ENCODE measurements at places on chromosomes 12 and 14.

GRCh38 chr14:93862265-93862664, 64.9 kb upstream of the FAM181A start:
- no peak for DNase-seq

DNA sequence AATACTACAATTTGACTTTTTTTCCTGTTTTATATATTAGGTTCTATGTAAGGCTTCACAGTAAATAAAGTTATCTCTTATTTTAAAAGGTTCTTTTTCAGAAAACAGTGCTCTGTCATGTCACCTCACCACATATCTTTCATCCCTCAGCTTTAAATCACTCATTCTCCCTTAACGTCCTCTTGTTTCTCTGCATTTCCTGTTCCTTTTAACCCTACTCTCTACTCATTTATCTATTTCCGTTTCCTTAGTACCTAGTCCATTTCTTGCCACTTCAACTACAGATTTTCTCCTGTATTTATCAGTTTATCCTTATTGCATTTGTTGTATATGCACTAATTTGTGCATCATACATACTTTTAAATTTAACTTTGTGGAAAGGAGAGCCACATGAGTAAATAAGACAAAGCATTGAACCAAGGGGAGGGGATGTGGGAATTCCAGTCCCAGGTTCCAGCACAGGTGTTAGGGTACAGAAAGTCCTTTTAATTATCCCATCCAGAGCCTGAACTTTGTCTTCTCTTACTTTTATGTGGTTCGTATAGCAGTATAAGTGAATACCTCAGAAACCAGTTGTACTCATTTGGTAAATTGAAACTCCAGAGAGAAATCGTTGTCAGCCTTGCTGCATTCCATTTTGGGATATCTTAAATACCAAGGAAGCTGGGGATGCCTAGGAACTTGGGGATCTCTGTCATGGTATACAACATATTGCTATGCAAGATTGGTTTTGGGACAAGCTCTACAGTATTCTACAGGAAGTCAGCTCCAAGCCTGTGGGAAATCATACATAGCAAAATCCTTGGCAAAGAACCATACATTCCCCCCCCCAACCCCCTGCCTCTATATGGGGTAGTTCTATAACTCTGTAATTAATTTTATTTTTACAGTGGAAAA, 120.5 kb downstream of the DIP2B start:
- DNase-seq = no peak

GRCh38 chr12:101823891-101824290, 6.9 kb downstream of the GNPTAB start:
- DNase-seq = peak; percentile 42

DNA sequence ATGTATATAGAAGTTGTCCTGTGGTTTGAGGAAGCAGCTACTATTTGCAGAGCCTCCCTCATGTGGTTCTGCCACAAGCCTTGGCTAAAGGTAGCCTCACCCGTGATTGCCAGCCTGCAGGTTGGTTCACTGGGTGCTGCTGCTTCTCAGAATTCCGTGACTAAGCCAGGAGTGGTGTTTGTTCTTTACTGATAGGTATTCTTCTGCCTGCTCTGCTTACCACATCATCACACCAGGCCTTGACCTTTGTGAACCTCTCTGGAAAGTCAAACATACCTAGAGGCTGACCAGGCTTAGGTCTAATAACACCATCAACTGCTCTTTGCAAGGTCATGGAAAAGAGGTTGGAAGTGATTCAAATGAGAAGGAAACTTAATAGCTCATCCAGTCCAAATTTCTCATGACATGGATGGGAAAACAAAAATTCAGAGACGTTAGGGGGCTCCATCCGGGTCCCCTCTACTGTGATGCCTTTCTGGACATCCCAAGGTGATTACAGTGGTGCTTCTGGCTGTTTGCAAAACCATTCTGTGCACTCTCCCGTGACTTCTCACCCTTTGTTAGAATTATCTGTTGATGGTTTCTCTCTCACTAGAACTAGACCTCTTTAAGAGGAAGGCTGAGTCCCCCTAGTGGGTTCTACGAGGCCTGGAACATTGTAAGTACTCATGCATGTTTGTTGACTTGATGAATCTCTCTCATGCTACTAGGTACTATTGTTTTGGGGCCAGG, 8.5 kb upstream of the SOCS2 start:
- DNase-seq = no peak

DNA sequence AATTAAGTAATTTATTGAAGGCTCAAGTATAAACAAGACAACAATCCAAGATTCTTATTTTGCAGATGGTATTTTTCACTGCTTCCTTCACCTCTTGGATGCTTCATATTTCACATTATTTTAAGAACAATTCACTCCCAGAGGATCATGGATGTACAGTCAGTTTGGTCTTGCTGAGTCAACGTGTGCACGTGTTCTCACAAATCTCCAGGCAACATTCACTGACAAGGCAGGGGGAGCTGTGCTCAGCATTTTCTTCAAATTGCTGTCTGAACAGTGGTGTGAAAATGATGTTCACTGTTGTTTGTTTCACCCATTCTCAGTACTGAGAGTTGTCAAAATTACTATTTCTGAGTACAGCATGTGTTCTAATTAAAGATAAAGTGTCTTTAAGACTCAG, 118.3 kb upstream of the SLC38A4 start:
- no peak for DNase-seq

DNA sequence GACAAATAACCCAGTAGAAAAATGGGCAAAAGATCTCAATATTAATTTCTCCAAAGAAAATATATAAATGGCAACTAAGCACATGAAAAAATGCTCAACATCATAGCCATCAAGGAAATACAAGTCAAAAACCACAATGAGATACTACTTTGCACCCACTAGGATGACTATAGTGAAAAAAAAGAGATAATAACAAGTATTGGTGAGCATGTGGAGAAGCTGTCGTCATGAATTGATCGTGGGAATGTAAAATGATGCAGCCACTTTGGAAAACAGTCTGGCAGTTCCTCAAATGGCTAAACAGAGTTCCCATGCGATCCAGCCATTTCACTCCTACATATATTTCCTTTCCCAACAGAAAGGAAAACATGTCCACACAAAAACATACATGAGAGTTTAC, 18.1 kb downstream of the JDP2 start:
- no peak for DNase-seq

- no peak for DNase-seq
Measured at GRCh38 chr12:71610031-71610795, 53.4 kb downstream of the ZFC3H1 start.

- DNase-seq = no peak
Measured at GRCh38 chr14:69629225-69630127, 18.1 kb downstream of the SUSD6 start.

DNA sequence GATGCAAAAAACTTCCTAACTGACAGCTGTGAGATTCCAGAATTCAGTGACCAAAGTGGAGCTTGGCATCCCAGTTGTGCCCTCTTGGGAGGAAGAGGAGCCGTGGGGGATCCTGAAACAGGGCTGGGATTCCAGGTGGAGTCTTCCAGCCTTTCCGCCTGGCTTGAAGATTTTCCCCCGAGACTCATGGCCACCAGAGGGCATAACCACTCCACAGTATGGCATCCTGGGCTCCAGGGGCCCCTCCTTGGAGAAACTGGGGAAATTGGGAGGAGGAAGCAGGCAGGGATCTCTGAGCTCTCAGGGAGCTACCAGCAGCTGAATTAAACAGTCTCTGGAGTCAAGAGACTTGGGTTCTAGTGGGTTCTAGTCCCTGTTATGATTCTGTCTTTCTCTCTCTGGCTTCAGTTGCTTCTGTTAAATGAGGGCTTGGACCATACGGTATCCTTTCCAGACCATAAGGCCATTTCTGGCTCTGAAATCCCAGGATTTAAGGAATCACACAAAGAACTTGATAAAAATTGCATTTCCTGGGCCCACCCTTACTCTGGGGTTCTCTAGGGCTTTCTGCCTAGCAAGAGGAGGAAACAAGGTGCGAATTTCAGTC, 2.6 kb upstream of the TAMALIN start:
- DNase-seq = no peak

DNA sequence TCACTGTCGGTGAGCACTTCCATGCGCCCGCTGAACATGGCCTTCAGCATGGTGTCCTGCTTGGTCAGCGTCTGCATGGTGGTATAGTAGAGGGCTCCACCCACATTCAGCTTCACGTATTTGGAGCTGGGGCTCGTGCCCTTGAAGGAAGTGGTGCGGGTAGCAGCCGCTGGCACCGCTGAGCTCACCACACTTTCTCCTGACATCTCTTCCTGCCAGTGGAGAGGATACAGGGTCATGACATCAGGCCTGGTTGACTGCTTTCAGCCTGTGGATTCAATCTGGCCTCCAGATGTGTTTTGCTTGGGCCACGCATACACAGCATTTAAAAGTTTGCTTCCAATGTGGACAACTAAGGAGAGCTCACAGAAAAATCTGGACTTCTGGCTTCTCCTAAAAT, 7.6 kb downstream of the KCTD10 start:
- no peak for DNase-seq

DNA sequence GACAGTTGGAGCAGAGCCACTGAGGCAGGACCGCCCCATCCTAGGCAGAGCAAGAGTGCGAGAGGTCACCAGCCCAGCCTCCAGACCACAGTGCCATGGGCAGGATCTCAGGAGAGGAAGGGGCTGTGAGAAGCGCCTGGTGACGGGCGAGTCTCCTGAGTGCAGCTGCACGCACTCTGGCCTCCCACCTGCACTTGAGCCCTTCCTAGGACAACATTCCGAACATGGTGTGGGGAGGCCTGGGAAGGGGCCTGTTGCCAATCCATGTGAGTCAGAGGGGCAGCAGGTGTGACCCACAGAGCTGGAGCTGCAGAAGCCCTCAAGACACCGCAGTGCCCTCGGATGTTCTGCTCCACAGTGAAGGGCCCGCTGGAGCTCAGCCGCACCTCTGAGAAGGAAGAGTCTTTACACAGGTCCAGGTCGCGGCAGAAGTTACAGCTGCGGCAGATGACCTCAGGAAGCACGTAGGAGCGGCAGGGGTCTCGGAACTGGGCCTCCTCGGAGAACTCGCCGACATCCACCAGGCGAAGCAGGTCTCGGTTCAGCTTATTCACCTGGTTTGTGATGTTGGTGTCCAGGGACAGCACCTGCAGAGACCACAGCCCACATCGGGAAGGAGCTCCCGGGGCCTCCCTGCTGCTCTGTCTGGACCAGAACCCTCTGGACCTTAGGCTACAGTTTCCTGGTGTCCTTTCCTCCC, 7.3 kb downstream of the P2RX2 start:
- no peak for DNase-seq

DNA sequence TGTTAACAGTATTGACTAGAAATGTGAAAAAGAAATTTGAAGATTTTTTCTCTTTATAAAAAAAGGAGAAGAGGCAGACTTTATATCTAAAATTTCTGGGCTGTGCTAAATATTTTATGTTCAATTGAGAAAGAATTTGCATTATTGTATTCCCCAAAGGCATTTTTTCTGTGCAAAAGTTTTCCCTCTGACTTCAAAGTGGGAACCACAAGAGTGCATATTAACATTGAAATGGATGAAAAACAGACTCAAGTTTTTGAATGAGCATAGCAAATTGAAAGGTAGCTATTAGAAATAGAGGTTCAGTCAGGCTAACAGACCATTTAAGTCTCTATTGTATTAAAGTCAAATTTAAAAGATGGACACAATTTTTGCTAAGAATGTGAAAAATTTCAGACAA, 95.2 kb downstream of the RASSF9 start:
- DNase-seq = no peak

GRCh38 chr14:37932481-37932880, 275.2 kb upstream of the SSTR1 start:
- DNase-seq = no peak

- no peak for DNase-seq
Measured at GRCh38 chr12:109762071-109762672, 48.5 kb downstream of the FAM222A start.

- no peak for DNase-seq
Measured at GRCh38 chr12:30902596-30902995, 24.0 kb upstream of the TSPAN11 start.

DNA sequence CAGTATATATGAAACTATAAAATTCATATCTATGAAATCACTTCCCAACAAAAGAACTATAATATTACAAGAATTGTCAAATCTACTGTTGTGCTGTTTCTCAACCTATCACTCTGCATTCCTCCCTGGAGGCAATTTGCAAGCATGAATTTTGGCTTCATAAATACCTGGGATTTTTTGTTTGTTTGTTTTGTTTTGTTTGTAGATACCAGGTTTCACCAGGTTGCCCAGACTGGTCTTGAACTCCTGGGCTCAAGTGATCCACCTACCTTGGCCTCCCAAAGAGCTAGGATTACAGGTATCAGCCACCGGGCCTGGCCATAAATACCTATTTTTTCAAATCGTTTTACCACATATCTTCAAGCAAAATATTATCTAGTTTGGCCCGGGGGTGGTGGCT, 38.7 kb downstream of the SGPP1 start:
- DNase-seq = no peak

DNA sequence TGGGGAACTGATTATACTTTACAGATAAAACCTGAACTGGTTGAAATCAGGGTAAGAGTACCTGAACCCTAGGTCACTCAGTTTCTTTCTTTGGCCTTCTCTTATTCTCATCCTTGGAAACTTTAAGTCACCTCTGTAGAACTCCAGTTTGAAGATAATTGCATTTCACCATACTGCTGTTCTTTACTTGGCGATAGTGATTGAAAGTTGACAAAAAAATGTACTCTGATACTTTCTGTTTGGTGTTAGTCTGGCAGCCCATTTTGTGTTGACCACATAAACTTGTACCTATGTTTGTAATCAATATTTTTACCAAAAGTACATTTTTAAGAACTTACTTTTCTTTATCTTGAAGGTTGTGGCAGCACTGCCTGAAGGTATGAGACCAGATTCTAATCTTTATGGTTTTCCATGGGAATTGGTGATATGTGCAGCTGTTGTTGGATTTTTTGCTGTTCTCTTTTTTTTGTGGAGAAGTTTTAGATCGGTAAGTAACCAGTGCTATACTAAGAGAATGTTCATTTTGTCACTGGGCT, 42.9 kb downstream of the MIA2 start:
- DNase-seq = no peak

- peak; percentile 32 for DNase-seq
Measured at GRCh38 chr14:101876555-101876938, 87.8 kb upstream of the DYNC1H1 start.

DNA sequence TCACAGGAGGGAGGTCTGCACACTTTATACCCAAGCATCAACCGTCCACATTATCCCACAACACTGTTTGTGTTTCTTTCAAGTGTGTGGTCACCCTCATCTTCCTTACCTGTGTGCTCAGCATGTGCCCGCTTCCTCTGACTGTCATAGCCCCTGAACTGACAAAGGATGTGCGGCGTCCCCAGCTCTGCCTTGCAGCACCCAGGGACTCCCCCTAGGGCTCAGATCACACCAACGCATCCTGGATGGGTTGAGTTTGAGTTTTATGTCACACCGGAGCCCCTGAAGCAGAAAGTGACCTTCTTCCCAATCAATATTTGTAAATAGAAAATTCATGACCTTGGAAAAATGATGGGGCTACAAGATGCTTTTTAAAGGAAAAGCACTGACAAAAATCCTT, 770.7 kb upstream of the TMEM132C start:
- DNase-seq = no peak

Data from stimulated activated CD8-positive, alpha-beta memory T cell treated with anti-CD3 and anti-CD28 coated beads, Interleukin-2, amount 100 ng/mL, for 1 hour (primary cell).